ENCODE measurements at places on chromosomes 1 and 21.

GRCh38 chr1:80893115-80893514 lies 907.6 kb upstream of the ADGRL2 start:
- no peak for DNase-seq

GRCh38 chr1:180586671-180587155 lies 27.9 kb downstream of the OVAAL start:
- DNase-seq: no peak

GRCh38 chr1:1298861-1299685 lies 8.7 kb downstream of the ACAP3 start:
- DNase-seq: no peak

GRCh38 chr1:33170351-33171274 lies 11.2 kb downstream of the TRIM62 start:
- DNase-seq: no peak

DNA sequence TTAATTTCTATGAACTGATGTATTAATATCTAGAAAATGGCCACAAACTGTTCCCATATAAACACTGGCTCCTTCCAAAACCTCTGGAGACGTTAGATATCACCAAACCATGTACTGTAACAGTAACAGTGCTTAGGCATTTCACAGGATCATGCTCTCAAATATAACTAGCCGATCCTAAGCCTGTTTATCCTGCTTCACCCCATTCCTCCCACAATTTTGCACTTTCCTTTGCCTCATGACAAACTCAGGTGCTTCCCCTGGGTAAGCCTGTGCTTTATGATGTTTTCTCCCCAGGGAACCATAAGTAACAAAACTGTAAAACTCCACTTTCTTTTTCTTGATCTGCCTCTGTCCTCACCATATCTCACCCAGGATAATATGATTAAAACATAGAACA lies 452.3 kb downstream of the PLA2G4A start:
- DNase-seq: no peak

DNA sequence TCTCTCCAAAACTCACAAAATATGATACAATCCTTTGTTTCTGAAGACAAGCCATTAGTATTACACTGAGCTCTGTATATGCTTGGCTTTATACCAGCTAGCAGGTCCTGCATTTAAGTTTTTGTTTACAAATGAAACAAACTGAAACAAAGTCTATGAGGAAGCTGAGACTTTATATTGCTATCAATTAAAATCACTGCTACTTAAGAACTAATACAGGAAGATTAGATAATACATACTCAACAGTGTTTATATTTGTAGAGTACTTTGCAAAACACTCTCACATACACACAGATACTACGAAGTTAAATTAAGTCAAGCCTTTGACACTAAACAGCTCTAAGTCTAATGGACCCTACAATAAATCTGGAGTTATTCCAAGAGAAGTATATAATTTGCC lies 247.4 kb downstream of the CRB1 start:
- DNase-seq: no peak

- DNase-seq: no peak
Observed at GRCh38 chr1:164511001-164511705, 47.8 kb upstream of the PBX1 start.

- DNase-seq: peak; percentile 43
Observed at GRCh38 chr1:25487628-25488027, 55.8 kb upstream of the LDLRAP1 start.

GRCh38 chr1:208544794-208545193 lies 300.6 kb upstream of the PLXNA2 start:
- no peak for DNase-seq

DNA sequence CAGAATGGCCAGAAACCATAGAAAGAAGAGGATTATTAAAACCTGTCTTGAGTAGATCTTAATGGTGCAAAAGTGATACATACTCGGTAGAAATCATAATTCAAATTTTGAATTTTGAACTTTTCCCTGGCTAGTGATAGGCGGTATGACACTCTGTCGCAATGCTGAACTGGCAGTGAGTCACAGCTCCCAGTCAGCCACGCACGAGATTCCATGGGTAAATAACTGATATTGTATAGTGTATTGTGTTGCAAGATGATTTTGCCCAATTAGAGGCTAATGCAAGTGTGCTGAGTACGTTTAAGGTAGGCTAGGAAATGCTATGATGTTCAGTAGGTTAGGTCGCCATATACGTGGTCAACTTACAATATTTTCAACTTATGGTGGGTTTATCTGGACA lies 207.0 kb downstream of the SIPA1L2 start:
- DNase-seq: no peak

GRCh38 chr1:156862997-156863599 lies 2.4 kb downstream of the NTRK1 start:
- no peak for DNase-seq

- no peak for DNase-seq
Observed at GRCh38 chr21:25733859-25734653, 648 bp downstream of the ATP5PF start.

DNA sequence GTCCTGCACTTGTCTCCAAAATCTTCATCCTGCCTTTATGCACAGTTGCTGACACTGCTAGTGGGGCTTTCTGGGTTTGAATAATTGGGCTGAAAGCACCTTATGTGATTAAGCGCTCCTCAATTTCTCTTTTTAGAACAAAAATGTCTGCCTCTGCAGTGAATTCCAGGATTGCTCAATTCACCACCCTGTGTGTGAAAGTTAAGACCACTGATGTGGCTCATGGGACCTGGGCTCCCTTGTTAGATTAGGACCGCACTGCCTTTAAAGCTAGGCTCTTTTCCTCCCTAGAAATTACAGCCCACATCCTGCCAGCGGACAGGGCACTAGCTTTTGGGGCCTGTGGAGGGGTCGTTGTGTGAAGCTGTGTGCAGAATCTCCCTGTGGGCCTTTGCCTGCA lies 18.8 kb downstream of the KIAA1614 start:
- DNase-seq: no peak

GRCh38 chr21:33473344-33473743 lies 6.4 kb downstream of the TMEM50B start:
- DNase-seq: no peak

DNA sequence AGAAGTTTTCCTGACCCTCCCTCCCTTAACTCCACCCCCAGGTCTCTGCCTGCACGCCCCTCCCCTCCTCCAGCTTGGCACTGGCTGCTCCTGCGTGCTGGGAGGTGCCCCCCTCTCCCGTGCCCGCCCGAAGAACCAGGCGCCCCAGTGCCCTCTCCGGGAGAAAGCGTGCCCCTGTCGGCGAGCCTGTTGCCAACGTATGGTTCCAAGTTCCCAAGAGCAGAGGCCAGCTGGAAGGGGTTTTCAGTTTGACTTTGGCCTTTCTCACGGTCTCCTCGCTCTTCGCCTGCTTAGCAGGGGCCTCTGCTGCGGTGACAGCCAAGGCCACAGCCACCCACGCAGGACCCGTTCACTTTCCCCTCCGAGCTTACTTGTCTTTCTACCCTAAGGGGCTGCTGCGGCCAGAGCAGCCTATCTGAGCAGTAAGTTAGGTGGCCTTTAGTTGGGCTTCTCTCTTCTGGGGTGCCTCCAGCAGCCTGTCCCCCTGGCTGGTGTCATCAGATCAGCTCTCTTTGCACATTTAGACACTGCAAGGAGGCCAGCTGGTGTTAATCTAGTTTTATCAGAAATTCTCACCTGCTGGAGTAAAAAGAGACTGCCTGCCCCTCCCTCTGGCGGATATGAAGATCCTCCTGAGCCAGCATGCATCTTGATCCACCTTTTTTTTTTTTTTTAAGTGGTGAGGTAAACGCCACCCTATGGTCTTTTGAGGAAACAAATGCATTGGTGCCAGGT lies 1.5 kb downstream of the STUM start:
- peak; percentile 26 for DNase-seq

DNA sequence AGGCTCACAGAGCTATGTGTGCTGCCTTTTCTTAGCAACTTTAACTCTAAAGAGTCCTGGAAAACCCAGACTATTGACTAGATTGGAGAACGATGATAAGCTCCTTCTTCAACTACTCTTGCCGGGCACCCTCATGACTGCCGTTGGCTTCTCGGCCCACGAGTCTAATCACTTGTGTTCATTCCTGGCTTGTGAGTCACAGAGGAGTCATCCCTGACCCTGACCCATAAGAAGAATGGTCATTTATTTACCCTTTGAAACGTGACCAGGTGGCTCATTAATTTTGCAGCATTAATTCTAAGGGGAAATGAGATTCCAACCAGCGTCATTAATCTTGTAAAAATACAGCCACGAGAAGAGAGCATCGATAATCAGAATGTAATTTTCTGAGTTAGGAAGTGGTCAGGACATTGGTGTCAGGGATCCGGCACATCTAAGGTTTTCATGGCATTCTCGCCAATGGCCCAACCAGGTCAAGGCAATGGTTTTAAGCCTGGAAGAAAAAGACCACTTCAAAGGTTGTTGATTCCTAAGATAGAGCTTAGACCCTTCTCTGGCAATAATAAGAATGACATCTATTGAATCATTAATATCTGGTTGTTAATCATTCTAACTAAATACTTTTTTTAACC lies 183.6 kb upstream of the RUNX1 start:
- no peak for DNase-seq

DNA sequence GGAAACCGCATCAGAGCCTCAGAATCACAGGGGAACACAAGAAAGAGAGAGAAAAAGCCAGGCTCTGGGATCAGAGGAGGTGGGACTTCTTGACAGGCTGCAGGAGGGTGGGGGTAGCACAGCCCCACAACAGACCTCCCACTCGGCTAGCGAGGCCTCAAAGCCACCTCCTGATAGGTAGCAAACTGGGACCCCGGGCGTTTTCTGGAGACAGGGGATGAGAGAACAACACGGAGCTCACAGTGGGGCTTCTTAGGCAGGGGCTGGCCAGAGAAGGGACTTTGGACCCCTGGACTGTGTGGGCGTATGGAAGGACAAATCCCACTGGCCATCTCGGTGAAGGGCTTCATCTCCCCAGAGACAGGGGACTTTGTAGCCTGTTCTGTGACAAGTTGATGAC lies 116.3 kb downstream of the AJAP1 start:
- DNase-seq: no peak

DNA sequence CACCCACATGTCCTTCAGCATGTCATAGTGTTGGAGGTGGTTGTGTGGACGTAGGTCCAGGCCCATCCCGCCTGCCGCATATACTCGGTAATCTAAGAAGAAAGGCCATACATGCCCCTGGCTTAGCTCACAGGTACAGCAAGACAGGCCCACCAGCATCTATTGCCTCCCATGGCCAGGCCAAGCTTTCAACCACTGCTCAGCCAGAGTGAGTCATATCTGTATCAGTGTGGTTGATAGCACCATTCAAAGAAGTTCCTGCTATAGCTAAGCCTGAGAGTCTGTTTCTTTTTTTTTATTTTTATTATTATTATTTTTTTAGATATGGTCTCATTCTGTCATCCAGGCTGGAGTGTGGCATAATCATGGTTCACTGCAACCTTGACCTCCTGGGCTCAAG lies 17.0 kb downstream of the KLHDC8A start:
- no peak for DNase-seq

DNA sequence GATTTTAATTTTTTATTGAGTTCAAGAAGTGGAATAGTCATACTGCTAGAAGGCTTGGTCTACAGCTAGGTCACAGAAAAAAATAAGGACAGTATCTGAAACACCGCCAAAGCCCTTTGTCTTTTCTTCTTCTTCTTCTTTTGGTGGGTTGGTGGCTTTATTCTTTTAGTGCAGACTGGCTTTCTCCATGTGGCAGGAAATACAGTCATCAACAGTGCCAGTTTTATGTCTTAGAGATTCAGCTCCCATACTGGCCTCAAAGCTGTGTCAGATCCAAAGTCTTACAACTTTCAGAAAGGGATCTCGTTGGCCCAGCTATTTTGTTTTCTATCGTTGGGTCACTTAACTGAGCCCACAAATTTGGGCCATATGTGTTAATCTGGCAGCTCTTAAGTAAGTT lies 58.2 kb downstream of the FNBP1L start:
- DNase-seq: no peak

GRCh38 chr21:41701749-41702148 lies 65.1 kb downstream of the RIPK4 start:
- no peak for DNase-seq

- no peak for DNase-seq
Observed at GRCh38 chr21:37367336-37367702, 746 bp downstream of the DYRK1A start.

- peak; percentile 26 for DNase-seq
Observed at GRCh38 chr1:157725221-157725577, 24.6 kb upstream of the FCRL3 start.

GRCh38 chr1:11746795-11747487 lies 11.0 kb downstream of the AGTRAP start:
- DNase-seq: no peak

DNA sequence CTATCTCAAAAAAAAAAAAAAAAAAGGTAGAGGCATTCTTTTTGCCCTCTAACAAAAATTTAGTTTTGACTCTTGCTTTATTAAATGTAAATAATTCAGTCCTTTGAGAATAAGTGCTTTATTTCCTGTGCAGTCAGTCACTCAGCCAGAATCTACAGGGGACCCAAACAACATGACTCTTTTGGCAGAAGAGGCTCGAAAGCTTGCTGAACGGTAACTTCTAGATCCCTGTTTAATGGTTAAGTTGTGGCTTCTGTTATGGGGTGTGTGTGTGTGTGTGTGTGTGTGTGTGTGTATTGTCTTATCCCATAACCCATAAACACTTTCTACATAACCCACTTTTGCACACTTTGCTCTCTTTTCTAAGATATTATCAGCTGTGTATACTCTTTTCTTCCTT lies 54.9 kb upstream of the LAMC2 start:
- DNase-seq: no peak

DNA sequence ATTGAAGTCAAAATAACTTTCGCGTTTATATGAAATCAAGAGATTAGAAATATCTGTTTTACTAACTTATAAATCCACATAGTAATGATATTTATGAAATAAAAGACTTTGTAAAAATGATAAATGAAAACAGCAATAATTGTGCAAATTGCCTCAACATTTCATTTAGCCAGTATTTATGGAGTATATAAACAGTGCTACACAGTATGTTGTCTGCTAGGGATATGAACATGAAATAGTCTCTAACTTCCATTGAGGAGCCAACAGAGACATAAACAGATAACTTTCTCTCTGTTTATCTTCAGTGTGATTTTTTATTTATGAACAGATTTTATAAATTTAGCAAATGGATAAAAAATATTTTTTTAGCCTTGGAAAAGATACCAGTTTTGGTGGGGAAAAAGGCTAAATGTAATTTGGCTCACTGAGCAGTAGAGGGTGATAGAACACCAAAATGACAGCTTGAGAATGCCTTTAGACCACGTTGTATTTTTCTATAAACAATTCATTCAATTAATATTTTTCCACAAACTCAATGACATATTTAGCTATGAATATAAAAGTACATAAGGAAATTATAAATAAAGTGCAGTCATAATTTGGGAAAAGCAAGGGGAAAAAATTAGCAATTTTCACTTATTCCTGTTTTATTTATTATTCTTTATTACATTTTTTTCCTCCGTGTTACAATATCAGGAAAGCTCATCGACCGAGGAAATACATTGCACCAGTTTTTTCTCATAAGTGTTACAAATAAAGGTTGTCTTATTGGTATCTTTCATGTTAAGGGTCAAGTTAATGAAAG lies 47.5 kb upstream of the EEIG2 start:
- DNase-seq: no peak

DNA sequence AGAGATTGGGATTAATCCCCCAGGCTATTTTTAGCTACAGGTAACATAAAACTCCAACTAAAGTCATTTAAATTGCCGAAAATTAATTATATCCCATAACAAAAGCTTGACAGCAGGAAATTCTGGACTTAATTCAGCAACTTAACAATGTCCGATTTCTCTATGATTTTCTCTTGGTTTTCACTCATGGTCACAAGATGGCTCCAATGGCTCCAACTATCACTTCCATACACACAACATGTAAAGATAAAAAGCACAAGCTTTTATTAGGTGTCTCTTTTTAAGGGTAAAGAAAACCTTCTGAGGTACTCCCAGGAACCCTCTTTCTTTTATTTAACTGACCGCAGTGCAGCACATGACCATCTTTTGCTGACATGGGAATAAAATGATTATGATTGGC lies 363.5 kb upstream of the PTBP2 start:
- DNase-seq: no peak
